ENCODE measurements at places on chromosomes 6 and 20. TPM values are rescaled to one million over a fixed set of nuclear protein-coding genes. Genes with fewer than 3 reads are reported as not detected.

LRRC1 gene
- 66.1 TPM for total RNA-seq

RIMS1 gene
- total RNA-seq, result 3.4 TPM

FAM83B gene
- 21.1 TPM for total RNA-seq

SMOC2 gene
- 2.8 TPM for total RNA-seq

BACH2 gene
- 0.32 TPM for total RNA-seq

ZFP57 gene
- not detected for total RNA-seq

GPR63 gene
- total RNA-seq, result 0.11 TPM

WFDC12 gene
- not detected for total RNA-seq

ERMARD gene
- 17.0 TPM for total RNA-seq

TRIM31 gene
- total RNA-seq, result 0.74 TPM

TNNC2 gene
- total RNA-seq, result not detected

SLC22A16 gene
- total RNA-seq, result not detected

WRNIP1 gene
- 51.7 TPM for total RNA-seq

HMGCLL1 gene
- not detected for total RNA-seq

GRM4 gene
- not detected for total RNA-seq

PERP gene
- 152 TPM for total RNA-seq

STX11 gene
- total RNA-seq, result 1.3 TPM

PPP1R16B gene
- total RNA-seq, result not detected

ZC3H12D gene
- 0.65 TPM for total RNA-seq

PTK7 gene
- 175 TPM for total RNA-seq

HDGFL1 gene
- total RNA-seq, result not detected

SLC23A2 gene
- 26.4 TPM for total RNA-seq

CD83 gene
- 1.0 TPM for total RNA-seq

TMEM170B gene
- total RNA-seq, result 4.0 TPM

CD24 gene
- total RNA-seq, result 81.7 TPM
